Cerebellum (tissue), 4 donors: ENCODE measurements at places on chromosomes 1 and 21.

DNA sequence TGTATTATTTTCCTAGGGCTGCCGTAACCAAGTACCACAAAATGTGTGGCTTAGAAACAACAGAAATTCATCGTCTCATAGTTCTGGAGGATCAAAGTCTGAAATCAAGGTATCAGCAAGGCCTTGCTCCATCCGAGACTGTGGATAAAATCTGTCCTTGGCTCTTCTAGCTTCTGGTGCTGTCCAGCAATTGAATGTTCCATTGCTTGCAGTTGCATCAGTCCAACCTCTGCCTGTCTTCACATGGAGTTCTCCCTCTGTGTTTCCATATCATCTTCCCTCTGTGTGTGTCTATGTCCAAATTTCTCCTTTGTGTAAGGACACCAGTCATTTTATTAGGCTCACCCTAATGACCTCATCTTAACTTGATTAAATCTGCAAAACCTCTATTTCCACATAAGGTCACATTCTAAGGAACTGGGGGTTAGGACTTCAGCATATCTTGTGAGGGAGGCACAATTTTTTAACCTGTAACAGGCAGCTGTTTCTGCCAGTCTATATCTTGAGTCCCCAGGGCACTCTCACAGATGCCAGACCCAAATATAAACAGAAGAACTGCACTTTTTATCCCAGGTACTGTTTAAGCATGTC, 84.2 kb downstream of the ERG start:
- DNase-seq: no peak

DNA sequence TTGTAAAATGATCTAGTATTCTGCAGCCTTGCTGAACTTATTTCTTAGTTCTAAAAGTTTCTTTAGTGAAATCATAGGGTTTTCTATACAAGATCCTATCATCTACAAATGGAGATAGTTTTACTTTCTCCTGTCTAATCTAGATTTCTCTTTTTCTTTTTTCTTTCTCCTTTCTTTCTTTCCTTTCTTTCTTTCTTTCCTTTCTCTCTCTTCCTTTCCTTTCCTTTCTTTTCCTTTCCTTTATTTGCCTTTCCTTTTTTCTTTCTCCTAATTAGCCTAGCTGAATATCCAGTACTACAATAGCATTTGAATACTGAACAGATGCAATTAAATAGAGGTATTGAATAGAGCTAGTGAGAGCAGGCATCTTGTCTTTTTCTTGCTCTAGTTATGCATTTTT, 186.6 kb upstream of the SPAG17 start:
- no peak for DNase-seq

DNA sequence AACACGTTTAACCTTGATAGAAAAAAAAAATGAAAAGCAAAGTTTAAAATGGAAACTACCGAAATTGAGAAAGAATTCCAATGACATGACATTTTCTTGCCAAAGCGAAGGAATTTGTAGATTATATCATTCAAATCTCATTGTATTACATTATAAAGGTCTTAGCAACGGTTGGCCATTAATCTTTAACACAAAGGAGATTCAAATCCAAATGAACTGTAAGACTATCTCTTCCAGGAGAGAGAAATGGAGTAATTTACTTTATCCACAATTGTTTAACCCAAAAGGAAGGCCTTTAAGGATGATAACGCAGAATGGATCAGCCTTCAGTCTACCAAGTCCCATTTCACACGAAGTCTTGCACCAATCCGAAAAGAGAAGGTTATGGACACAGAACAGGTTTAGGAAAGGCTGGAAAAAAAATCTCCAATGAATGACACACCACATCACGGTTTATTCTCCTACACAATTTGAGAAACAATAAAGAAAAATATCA, 1.5 kb downstream of the ENAH start:
- DNase-seq: peak; percentile 13

- DNase-seq: no peak
These were observed 30.3 kb upstream of the TRAPPC10 start for GRCh38 chr21:43981871-43982210.

GRCh38 chr1:215636258-215636965, 69.3 kb downstream of the KCTD3 start:
- no peak for DNase-seq

DNA sequence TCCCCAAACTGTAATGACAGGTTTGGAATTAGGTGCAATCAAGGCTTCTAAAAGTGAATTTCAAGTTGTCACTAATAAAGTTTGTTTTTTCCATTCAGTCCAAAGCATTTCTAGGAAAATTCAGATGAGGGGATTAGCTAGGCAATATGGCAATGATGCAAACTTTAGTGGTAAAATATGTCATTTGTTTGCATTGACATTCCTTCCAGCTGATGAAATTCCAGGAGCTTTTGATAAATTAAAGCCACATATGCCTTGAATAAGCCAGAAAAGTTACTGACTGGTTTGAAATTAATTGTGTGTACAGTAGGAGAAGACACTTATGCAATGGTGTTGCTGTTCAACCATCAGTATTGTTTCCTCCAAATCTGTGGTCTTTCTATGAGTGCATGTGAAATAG, 57.8 kb downstream of the MROH9 start:
- no peak for DNase-seq

DNA sequence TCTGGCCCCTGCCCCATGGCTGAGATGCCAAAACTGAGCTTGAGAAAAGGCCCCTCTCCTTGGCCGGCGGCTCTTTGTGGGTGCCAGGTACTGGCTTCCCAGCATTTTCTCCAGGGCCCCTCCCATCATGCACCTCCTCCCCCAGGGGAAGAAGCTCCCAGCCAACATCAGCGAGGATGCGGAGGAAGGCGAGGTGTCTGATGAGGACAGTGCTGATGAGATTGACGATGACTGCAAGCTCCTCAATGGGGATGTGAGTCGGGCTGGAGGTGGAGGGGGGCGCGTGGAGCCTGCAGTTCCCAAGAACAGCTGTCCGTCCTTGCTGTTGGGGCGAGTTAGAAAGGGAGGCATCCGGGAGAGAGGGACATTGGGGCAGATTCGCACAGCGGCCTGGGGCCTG, 13.5 kb downstream of the PLCH2 start:
- DNase-seq: no peak

GRCh38 chr1:234065794-234066447, 161.4 kb downstream of the SLC35F3 start:
- DNase-seq: peak; percentile 71

DNA sequence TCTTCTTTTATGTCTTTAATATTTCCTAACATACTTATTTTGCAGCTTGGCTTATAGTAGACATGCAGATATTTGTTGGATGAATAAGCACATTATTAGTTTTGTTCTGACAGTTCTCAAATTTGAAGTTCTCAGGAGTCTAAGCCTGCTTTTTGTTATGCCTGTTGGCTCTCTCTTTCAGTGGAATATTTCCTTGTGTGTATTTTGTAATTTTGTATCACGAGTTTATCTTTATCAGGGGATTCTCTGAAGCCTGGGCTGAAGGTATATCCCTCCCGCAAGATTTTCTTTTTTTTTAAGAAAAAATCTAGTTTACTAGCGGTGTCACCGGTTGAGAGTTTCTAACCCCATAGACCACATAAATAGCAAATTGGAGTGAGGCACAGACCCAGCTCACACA, 105.9 kb downstream of the RGL1 start:
- DNase-seq: no peak

DNA sequence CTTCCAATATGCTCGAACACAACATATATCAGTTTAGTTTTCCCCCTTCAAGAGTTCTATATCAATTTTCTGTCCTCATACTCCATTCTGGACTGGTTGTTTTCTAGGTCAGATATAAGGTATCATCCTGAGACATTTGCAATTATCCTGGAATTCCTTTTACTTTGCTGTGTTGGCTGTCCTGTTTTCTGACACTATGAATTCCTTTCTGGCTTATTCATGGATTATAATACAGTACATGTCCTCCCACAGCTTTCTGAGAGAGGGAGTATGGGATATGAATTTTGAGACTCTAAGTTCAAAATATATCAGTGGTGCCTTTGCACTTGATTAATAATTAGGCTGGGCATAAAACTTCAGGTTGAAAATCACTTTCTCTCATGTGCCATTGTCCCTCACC, 11.9 kb downstream of the PHTF1 start:
- DNase-seq: no peak

DNA sequence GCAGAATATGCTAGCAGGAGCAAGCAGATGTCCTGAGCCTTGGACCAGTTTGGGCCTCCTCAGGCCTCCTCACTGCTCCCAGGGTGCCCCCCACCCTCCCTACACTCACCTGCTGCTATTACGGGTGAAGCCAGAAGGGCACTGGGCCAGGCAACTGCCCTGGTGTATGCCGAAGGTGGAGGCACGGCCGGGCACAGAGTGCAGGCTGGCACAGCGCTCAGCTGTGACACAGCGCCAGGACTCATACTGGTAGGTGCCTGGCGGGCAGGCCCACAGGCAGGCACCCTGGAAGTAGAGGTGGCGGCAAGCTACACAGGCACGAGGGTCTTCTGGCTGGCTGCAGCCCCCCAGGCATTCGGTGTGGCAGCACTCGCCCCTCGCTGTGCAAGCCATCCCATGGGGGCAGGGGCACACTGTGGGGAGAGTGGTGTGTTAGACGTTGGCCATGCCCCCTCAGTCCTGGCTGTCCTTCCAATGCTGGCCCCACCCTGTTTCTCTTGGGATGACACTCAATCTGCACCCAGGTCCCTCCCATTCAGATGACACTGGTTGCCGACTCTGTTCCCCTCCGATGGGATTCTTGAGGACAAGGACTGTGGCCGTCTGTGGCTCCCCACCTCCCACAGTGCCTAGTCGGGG, 7.0 kb downstream of the INSRR start:
- peak; percentile 52 for DNase-seq

DNA sequence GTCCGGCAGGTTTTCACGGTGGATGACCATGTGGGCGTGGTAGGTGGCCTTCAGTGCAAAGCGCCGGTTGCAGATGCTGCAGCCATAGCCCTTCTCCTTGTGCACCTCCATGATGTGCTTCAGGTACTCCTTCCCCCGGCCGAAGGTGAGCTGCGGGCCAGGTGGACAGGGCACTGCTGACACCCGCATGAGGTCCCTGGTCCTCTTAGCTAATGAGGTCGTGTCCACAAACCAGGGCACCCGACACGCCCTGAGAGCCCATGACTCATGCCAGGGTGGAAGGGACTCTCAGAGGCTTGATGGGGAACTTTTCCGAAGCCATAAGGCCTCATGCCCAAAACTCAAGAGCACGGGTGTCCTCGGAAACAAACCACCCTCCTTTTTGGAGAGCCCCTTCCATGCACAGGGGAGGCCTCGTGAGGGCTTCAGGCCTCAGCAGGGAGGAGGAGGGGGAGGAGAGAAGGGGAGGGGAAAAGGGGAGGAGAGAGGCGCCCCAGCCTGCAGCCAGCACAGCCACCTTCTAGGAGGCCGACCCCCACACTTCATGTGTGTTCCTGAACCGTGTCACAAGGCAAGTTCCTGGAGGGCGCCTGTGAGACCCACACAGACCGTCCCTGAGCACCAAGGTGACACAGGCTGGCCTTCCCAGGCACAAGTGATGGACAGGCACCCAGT, 54.4 kb upstream of the RIPK4 start:
- no peak for DNase-seq

GRCh38 chr1:94669198-94669597, 127.6 kb upstream of the F3 start:
- no peak for DNase-seq

DNA sequence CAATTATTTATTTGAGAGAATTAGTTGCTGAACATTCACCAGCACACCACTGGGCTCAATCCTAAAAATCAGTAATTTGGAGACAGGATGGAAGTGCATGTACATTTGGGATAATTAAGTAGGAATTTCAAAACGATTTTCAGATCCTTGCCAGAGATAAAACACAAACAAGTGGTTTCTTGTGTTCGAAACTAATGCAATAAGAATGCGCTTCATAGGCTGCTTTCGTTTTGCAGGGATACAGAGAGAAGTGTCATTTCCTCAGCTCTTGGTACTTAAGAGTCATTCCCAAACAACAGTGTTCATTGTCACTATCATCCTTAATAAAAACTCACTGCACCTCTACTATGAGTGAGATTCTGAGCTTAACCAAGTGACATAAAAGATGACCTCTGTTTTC, 20.6 kb upstream of the USP24 start:
- no peak for DNase-seq

GRCh38 chr21:18049461-18049860, 195.2 kb upstream of the CHODL start:
- DNase-seq: no peak

GRCh38 chr21:37871121-37871862, 45.0 kb downstream of the KCNJ6 start:
- DNase-seq: no peak
